ENCODE measurements at places on chromosomes 5 and 9. TPM values are rescaled to one million over a fixed set of nuclear protein-coding genes. Genes with fewer than 3 reads are reported as not detected.

GRCh38 chr9:61668846-61669245, 479.0 kb downstream of the SPATA31A7 start:
- no peak for DNase-seq

DNA sequence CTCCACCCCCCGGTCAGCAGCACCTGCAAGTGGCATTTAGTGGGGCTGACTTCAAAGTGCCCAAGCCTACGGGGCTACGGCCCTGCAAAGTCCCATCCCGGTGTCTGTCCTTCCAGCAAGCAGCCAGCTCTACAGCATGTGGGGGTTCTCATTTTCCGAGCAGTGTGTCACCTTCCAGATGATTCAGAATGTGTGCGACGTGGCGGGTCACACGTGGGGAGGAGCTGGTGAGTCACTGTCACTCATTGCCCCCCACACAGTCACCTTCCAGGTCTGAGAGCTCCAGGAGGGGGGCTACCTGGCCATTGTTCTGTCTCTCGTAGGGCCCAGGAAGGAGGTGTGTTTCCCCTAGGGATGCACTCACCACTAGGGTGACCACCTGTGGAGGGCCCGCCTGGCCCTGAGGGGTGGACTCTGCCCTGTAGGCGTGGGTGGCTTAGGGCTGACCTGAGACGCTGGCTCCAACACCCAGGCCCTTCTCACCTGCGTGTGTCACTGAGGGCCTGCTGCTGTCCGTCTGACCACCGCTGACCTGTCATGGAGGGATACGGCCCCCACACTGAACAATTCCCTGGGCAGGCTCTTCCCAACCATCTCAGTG, 70.2 kb downstream of the SEMA4D start:
- peak; percentile 66 for DNase-seq

GRCh38 chr9:33884856-33885701, 68.1 kb downstream of the UBE2R2 start:
- no peak for DNase-seq

- no peak for DNase-seq
These were observed 61.3 kb downstream of the GLIS3 start for GRCh38 chr9:4238522-4238921.

- no peak for DNase-seq
These were observed 815.5 kb downstream of the TLE1 start for GRCh38 chr9:80873861-80874260.

- no peak for DNase-seq
These were observed at the start of gene SPINK7 for GRCh38 chr5:148312153-148312552. Gene SPINK7, plus strand, starts transcription at chr5:148312423. Its CDS starts 61 bp downstream, at chr5:148312484.

DNA sequence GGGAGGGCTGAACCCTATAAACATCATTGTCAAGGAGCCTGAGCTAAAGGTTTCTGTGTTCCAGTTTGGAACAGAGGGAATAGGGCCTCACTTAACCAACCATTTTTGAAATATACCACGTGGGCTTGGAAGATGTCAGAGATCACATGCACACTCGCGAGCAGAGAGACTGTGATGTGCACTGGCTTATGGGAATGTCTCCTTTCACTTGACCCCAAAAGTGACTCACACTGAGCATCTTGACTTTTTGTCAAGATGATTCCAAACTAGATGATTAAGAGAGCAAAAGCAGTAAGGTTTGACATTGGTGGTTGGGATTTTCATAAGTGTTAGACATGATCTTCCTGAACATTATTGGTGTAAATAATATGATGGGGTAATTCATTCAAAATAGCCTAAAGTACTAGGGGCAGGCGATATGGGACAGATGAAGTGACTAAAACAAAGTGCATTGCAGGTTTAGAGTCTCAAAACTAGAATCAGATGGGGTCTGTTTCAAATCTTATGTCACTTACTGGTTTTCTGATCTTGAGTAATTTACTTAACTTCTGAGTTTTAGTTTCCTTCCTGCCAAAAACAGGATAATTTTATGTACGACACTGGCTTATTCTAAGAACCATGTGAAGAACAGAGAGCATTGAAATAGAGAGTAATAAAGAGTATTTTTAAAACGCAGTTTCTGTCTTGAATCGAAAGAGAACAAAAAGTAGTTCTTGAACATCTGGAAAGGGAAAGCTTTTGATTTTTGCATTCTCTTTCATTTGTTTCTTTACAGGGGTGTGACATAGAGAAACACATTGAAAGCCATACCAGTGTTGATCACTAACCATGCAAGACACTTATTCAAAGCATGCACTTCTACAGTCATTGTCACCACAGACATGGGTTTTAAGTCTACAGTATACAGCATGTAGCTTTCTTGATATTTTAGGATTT, 383.0 kb downstream of the DIRAS2 start:
- no peak for DNase-seq

GRCh38 chr9:70679845-70680244, 265.4 kb upstream of the KLF9 start:
- DNase-seq: no peak

DNA sequence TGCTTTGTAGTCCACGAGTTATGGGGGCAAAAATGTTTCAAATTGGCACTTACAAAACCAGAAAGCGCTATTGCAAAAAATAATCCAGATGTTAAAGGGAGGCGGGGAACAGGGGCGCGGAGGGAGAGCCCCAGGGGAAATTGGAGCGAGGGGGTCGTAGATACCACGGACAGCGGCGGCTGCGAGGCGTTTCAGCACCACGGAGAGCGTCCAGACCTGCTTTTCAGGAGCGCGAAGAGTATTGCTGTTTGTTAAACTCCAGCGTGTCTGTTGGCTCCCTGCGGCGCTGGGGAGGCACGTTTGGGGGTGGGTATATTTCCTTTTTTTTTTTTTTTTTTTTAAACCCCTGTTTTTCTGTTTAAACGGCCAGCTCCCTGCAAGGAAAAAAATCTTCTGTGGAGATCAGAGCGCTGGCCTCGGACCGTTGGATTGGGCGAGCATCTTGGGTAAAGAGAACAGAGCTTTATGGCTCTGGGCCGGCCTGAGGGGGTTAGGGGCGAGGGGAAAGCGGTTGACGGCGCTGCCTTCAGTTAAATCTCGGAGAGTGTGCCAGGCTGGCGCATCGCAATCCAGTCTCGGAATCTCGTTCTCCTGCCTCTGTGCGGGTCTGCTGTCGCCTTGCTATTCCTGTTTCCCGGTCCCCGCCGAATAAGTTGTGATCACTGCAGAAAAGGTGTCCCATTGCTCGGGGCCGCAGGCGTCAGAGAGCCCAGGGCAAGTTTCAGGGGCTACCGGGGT, at the start of gene GLRA1:
Gene GLRA1 (minus strand): TSS at position 288 of the 738 bp plus-strand sequence. CDS start 302 bp downstream, outside the sequence.
- peak; percentile 50 for DNase-seq

DNA sequence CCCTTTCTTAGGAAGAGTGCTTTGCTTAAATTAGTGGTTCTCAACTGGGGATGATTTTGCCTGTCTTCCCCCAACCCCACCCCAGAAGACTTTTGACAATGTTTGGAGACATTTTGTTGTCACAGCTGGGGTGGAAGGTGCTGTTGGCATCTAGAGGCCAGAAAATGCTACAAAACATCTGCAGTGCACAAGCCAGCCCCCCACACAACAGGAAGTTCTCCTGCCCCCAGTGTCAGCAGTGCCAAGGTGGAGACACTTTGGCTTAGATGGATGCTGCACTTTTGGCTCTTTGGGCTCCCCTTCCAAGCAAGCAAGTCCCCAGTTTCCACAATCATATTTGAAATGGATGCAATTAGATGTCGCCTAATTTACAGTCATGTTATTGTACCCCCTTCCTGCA, 2.7 kb downstream of the HEMGN start:
- DNase-seq: no peak

GRCh38 chr5:170296036-170296934, 1.3 kb downstream of the LCP2 start:
- DNase-seq: no peak

DNA sequence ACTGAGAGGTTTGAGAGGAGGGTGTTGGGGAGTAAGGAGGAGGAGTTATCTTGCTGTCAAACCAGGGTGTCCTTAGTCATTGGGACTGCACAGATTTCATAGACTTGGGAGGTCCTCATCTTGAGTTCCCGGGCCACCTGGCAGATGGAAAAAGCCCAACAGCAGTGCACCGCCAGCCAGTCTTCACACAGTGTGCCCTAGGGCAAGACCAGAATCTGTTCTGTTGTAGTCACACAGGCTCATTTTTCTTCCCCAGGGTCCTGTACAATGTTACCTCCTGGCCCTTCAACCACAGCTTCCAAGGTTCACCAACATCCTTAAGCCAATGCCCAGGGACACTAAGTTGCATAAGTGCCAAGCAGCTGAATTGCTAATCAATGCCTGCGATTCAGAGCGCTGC, 21.0 kb downstream of the PLAC8L1 start:
- no peak for DNase-seq

- no peak for DNase-seq
These were observed 13.6 kb downstream of the MTMR12 start for GRCh38 chr5:32299059-32299677.

DNA sequence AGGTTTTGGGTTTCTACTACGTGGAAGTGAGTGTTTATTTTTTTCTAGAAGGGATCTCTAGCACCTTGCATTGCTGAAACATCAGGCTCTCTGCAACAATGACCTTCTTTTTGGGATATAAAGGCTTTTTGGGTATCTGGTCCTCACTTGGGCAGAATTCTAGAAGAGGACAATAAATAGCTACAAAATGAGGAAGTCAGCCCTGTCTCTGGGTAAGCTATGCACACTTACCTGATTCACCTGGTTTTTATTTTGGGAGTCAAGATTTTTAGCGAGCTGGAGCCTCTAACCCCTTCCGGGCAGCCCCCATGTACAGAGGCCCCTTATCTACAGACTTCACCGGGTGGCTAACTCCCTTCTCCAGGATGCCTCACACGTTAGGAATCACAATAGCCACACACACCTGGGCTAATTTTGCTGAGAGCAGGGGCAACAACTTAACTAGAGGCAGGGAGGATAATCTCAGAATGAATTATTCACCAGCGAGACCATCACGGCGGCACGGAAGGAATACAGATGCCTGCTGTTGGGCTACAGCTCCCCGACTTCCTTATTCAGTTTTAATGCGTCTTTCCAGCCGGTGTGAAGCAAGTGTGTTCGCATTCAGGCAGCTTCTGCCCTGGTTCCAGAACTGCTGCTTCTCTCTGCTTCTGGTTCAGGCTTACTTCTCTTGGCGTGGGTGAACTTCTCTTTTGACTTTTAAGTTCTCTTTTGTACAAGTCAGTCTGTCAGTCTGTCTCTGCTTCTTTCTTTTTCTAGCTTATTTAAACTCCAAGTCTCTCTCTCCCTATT, 341.0 kb upstream of the PANK3 start:
- no peak for DNase-seq

DNA sequence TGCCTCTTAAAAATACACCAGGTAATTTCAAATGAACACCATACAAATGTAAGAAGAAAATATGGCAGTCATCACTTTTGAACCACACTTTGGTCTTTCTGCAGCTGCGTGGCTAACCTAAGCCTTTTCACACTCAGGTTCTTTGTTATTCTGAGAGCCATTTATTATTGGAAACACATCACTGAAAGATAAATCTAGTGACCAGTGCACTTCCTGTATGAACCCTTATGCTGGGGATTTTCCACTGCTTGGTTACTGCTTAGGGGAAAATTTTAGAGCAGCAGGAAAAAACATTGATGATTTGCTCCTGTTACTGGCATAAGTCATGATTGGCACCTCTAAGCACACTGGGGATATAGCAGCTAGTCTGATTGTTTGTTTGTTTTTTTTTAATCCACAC, 58.6 kb upstream of the RANBP3L start:
- no peak for DNase-seq

GRCh38 chr5:172724242-172725183, 46.5 kb downstream of the DUSP1 start:
- DNase-seq: peak; percentile 63

DNA sequence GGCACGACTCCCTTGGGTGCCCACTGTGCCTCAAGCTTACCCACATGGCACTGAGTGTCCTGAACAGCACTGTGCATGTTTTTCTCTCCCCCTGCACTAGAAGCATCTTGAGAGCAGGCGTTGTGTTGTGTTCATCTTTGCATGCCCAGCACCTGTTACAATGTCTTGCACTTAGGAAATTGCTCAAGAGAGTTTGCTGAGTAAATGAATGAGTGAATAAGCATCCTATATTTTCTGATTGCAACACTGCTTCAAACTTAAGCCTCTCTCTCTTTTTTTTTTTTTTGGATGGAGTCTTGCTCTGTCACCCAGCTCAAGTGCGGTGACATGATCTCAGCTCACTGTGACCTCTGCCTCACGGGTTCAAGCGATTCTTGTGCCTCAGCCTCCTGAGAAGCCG, 94.5 kb downstream of the LMNB1 start:
- DNase-seq: no peak

DNA sequence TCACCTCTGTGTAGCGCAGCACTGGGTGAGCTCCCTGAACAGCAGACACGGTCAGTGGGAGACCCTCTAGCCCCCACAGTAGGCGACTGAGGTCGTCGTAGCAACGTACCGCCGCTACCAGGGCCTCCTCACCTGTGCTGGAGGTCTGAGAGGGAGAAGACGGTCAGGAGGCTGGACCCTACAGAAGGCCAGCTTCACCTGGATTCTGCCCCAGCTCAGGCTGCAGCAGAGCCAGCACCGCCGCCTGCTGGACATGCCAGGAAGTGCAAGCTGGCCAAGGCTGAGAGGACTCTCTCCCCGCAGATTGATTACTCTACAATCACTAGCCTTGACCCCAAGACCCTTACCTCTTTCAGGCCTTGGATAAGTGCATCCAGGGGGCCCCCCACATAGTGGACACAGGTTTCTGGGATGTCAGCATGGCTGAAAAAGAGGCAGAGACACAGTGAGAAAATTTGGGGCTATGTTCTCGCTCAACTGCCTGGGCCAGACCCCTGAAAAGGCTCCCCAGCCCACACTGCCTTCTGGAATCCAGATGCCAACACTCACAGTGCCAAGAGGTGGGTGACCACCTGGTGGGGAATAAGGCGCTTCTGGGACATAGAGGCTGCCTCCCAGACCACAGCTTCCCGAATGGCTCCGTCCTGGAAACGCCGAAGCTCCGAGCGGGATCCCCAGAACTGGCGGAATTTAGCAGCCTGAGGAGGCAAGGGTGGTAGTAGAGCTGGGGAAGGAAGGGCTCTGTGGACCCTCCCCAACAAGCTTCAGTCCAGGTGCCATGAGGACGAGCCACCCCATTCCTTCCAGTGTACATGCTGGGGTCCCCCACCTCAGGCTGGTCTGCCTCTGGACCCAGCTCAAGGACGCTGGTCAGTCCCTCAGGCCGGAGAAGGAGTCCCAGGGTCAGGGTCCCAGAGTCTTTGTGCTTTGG, 6.9 kb downstream of the NOL6 start:
- peak; percentile 68 for DNase-seq

DNA sequence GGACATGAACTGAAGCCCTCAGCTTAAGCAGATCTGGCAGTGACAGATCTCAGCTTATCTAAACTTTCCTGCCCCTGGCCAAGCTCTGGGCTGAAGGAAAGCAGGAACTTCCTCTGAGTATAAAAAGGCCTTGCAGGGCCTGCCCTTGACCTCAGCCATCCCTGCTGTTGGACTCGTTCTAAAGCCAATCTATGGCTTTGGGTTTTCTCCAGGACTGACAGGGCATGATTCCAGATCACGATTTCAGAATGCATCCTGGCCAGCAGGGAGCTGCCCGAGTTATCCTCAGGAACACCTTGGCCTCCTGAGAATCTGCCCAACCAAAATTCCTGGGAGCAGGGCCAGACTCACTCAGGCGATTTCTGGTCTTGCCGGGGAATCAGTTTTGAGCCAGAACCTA, 502.7 kb downstream of the TLE4 start:
- DNase-seq: peak; percentile 46

ROPN1L gene
- polyA plus RNA-seq: 0.24 TPM

TNC gene
- 2.7 TPM for polyA plus RNA-seq

CYLC2 gene
- polyA plus RNA-seq: not detected

GGTA1 gene
- polyA plus RNA-seq: 5.3 TPM

CACNA1B gene
- polyA plus RNA-seq: 4.9 TPM

ADAMTS16 gene
- not detected for polyA plus RNA-seq

IGIP gene
- 14.8 TPM for polyA plus RNA-seq

FOXD4L5 gene
- polyA plus RNA-seq: not detected

SLC34A3 gene
- not detected for polyA plus RNA-seq

Data from adrenal gland (tissue), 19 donors.